ENCODE measurements at places on chromosomes 5 and 9.

DNA sequence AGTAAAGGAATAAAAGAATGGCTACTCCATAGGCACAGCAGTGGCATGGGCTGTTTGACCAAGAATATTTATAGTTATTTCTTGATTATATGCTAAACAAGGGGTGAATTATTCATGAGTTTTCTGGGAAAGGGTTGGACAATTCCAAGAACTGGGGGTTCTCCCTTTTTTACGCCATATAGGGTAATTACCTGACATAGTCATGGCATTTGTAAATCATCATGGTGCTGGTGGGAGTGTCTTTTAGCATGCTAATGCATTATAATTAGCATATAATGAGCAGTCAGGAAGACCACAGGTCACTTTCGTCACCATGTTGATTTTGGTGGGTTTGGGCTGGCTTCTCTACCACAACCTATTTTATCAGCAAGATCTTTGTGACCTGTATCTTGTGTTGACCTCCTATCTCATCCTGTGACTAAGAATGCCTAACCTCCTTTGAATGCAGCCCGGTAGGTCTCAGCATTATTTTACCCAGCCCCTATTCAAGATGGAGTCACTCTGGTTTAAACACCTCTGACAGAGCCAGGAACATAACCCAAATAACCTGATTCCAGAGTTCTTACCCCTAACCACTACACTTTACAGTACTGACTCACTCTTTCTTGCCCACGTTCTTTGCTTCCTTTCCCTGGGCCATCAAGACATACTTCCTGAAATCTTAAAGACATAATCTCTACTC lies 25.0 kb upstream of the MRPS30 start:
- DNase-seq = no peak

- no peak for DNase-seq
Measured at GRCh38 chr9:11319538-11319937, 706.7 kb upstream of the PTPRD start.

GRCh38 chr5:60436518-60436917 lies 263.4 kb downstream of the DEPDC1B start:
- DNase-seq = no peak

- DNase-seq = no peak
Measured at GRCh38 chr9:132341177-132341840, 13.5 kb downstream of the SETX start.

GRCh38 chr5:149938279-149938678 lies 6.3 kb downstream of the PDE6A start:
- DNase-seq = peak; percentile 74

- no peak for DNase-seq
Measured at GRCh38 chr9:78858266-78858665, 561.3 kb downstream of the PSAT1 start.

DNA sequence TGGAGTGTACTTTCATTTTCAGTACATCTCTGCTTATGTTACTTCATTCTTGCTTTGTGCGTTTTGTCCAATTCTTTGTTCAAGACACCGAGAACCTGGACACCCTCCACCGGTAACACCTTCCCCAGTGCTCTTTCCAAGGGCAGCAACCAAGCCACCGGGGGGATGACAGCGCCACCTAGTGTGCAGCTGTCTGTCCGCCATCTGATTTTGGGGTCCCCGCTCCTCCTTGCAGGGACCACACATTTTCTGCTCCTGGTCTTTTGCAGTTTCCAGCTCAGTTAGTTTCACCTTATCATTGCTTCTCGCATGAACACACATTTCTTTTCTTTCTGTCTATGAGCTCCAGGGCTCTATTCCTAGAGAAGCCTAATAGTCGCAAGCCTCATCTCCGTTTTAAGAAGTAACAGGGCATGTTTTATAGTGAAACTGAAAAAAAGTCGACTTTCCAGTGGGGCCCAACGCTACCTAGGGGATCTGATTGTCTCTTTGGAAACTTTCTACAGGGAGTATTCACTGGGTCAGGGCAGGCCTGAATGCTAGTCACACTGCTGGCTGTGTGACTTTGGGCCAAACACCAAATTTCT lies 152.1 kb downstream of the FSTL4 start:
- DNase-seq = no peak

DNA sequence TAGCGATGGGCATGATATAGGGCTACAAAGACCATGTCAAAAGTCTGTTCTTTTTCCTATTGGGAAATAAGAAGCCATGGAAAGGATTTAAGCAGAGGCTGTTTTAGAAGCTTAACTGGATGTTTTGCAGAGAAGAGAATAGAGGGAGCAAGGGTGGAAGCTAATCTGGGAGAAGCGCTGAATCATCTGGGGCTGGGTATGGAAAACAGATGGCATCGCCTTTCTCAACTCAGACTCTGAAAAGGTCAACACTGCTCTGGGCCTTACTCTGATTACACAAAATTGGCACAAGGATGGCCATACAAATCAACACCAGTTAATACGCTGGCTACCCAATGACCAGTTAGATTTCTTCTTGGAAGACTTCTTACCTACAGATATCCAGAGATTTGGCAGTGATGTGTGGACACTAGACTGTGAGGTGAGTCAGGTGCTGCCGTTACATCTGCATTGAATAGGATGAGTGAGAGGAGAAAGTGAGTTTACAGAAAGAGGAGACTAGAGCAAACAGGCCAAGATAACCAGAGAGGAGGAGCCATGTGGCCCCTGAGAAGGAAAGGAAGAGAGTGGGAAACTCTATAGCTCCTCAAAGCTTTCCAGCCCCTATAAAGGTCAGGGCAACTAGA lies 6.2 kb upstream of the TCERG1 start:
- no peak for DNase-seq

GRCh38 chr9:107018861-107019545 lies 156.0 kb downstream of the ZNF462 start:
- no peak for DNase-seq

- DNase-seq = peak; percentile 50
Measured at GRCh38 chr5:137735555-137736284, at the start of gene KLHL3. KLHL3 (minus strand) TSS chr5:137736089; CDS start chr5:137735646, 443 bp downstream.

DNA sequence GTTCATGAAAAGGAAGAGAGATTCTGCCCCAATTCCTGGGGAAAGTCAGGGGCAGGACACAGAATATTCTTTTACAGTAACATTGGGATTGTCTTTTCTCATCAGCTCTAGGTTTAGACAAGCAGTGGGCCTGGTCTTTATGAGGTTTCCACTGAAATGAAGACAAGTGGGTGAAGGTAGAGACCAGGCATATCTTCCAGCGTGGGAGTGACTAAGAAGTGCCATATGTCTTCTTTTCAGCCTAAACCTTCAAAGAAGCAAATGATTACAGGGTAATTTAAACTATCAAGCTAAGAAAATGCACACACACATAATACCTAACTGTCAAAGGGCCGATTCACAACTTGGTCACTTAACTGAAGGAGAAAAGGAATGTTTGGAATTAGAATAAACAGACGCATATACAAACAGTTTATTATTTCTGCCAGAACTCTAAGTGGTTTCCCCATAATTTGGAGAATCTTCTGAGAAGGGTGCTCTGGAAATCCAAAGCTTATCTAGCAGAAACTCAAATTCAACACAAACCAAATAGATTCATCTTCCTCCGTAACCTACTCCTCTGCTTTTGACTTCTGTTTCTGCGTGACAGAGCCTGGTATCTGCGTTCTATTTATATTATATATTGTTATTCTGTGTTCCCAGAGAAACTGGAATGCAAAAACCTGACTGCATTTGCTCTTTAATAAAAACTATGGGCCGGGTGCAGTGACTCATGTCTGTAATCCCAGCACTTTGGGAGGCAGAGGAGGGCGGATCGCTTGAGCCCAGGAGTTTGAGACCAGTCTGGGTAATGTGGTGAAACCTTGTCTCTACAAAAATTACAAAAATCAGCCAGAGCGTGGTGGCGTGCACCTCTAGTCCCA lies 22.0 kb upstream of the TEK start:
- no peak for DNase-seq

DNA sequence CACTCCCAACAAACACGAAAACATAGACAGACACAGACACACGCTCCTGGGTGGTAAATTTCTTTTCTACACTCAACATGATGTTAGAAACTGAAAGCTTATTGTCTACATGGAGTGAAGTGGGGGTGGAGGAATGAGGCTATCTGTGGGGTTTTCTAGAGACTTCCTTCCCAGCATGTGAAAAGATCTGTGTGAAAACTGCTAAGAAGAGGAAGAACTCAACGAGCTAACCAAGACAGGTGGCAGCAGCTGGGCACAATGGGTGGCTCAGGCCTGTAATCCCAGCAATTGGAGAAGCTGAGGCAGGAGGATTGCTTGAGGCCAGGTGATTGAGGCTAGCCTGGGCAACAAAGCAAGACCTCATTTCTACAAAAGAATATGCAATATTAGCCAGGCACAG lies 7.6 kb downstream of the FYB1 start:
- no peak for DNase-seq

DNA sequence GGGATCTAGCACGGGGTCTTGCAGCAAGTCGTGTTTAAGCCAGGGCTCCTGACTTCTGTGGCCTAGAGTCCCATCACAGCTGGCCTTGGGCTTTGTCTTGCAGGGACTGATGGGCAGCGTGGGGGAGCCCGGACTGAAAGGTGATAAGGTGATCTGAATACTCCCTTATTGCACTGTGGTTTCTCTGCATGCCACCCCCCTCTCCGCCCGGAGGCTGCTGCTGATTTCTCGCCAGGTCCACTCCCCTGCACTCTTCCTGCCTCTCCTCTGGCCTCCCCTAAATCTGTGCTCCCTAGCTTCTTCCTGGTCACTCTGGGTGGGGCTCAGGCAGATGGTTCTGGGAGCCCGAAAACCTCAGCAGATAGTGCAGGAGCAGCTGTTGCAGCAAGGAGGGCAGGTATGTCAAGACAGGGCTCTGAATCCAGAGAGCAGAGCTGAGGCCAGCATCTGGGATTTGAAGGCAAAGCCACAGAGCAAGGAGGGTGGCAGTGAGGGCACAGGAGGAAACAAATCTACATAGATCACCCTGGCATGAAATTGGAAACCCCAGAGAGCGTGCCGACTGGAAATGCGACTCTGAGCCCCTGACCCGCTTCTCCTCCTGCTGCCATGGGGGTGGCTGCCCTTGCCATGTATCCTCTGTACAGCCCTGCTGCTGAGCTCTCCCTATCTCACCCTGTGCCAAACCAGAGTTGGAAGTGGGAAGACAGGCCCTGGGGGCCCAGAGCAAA lies 76.5 kb downstream of the COL27A1 start:
- DNase-seq = no peak

DNA sequence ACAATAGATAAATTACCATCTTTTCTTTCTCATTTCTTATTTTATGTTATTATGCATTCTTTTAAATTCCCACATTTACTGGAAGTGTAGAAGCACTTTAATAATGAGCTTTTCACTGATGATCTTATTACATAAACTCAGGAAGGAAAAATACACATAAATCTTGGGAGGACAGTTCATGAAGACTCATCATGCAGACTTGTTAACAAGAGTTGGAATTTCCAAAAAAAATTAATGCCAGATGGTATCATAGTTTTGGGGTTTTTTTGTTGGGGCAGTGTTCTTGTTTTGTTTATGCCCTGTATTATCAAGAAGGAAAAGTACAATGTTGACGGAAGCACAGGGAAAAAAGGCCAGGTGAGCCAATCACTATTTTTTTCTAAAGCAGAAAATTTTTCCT lies 35.1 kb downstream of the CEMIP2 start:
- DNase-seq = no peak

DNA sequence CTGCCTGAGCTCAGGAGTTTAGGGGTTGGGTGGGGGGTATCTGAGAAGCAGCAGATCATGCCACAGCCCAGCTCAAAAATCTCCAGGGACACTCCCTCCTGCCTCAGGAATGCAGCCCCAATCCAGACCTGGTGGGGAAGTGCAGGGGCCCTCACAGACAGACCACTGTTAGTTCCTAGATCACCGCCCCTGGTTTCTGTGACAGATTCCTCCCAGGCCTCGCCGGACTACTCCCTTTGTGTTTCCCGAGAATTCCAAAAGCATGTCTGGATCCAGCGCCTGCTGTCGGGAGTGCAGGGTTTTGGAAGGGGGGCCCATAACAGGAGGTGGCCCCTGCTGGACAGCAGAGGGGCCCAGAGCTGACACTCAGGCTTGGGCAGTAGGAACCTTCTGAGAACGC lies 74.5 kb downstream of the CTSL start:
- no peak for DNase-seq

DNA sequence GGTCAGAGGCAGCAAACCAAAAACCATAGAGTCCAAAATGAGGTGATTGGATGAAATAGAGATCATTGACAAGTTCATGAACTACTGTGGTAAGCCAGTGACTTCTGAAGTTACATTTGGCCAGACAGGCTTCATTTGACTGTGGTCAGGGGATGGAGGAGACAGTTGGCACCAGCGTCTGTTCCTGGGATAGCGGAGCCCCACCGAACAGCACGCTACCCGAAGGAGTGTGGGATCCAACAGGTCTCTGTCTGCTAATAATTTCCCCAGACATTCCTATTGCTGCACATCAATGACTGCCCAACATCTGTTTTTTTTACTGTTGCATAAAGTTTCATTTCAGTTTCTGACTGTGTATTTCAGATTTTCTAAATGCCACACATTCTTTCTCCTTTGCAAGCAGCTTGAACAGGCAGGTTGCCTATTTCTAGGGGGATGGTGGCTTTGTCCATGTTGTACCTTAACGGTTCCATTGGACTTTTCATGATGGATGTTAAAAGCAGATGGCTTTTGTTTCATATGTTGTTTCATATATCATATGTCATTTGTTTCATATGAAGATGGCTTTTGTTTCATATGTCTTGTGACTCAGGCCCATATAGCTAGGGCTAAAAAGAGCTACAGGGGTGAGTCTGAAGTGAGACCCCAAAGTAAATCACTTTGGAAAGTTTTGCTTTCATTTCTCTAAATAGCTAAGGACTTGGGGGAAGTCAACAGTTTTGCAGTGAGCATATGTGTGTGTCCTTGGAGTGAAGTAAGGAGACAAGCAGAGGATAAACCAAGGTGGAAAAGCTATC lies 180.8 kb downstream of the GOLPH3 start:
- no peak for DNase-seq

DNA sequence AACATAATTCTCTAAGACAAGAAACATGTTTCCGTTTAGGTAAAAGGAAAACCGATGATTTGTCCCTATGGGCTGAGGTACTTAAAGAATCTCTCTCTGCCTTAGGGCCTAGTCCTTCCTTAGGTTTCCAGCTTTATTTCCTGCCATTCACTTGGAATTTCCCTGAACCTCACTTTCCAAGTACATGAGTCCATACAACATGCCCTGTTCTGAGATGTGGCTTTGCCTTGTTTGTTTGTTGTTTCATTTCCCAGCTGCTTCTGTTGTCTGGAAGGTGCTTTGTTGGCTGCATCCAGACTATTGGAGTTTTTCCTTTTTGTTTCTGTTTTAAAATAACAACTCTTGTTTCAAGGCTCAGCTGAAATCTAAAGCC lies 95.2 kb downstream of the ALDH1A1 start:
- DNase-seq = no peak

- DNase-seq = no peak
Measured at GRCh38 chr9:130837643-130838042, 2.6 kb downstream of the ABL1 start.

DNA sequence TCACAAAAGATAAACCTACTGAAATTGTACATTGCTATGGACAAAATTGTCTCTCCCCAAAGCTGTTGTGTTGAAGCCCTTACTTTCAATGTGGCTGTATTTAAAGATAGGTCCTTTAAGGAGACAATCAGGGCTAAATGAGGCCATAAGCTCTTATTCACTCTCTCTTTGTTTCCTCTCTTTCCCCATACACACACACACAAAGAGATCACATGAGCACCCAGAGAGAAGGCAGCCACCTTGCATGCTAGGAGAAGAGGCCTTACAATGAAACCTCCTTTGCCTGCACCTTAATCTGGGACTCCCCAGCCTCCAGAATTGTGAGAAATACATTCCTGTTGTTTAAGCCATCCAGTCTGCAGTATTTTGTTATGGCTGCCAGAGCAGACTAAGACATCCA lies 1295.6 kb upstream of the CDH6 start:
- no peak for DNase-seq

- DNase-seq = no peak
Measured at GRCh38 chr9:107707915-107708441, 218.4 kb upstream of the KLF4 start.

GRCh38 chr5:133757396-133757945 lies 145.1 kb upstream of the FSTL4 start:
- DNase-seq = no peak

Measured in psoas muscle (tissue), 8 donors.